Endodermal cell (in vitro differentiated cells): ENCODE measurements at places on chromosomes 7 and 10.
A peak's percentile ranks its signal among the peaks of the same experiment; 100 is the strongest.

DNA sequence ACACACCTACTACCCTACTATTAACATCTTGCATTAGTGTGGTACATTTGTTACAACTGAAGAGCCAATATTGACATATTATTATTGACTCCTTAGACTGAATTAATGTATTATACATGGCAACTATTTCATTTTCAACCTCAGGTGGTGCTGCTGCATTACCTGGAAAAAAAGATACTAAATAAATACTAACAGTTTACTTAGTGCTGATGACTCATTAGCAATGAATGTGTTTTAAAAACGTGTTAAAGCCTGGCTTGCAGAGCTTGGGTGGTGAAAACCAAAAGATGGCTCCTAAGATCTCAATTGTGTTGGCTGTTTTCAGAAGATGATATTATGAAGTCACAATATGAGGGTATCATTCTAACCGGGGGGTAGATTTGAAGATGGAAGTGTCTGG, 34.8 kb downstream of the CFAP43 start:
- H3K27me3 ChIP-seq = no peaks in the 10 kb centered on the region
- H3K4me3 ChIP-seq = no peak overlapping the region
- no peaks in the 10 kb centered on the region for H3K36me3 ChIP-seq
- H3K27ac ChIP-seq = no peak overlapping the region

DNA sequence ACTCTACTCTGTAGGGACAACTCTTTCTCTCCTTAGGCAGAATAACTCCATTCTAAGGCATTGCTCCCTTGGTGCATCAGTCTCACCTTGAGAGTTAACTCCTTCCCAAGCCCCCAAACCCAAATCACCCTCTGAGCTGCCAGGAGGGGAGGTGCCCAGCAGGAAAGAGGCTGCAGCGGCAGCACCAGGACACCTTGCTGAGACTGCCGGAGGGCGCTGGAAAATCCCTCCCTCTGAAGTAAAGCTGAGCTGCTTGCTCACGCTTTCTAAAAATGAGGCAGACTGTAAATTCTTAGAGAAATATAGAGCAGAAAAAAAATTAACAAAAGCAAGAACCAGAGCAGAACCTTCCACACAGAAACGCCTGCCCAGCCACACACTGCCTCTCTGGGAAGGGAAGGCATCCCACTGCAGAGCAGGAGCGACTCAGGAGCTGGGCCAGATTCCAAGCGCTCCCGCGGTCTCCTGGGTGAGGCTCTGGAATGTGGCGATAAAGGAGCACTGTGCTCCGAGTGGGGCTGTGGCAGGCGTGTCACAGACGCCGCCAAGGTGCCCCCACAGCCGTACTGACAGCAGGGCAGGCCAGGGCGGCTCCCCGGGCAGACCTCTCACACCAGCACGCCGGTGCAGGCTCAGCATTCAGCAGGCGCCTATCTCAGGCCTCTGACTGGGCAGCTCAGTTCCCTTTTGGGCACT, 202.1 kb downstream of the TNS3 start:
- H3K4me3 ChIP-seq = no peak overlapping the region
- H3K4me1 ChIP-seq = peaks cover 12% of the 10 kb centered on the region

DNA sequence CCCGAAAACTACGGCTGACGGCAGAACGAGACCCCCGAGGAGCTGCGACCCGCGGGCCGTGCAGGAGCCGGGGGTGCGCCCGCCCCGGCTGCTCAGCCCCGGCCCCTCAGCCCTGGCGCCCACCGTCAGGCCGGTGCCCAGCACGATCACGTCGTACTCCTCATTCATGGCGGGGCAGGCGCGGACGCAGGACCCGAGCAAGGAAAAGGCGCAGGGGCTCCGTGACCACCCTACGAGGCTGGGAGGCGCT, 218 bp downstream of the GDI2 start:
- H3K36me3 ChIP-seq = peaks cover under 1% of the 10 kb centered on the region
- DNase-seq = no peak
- no peaks in the 10 kb centered on the region for H3K27me3 ChIP-seq
- peak overlapping the region; percentile 100 for H3K4me3 ChIP-seq

DNA sequence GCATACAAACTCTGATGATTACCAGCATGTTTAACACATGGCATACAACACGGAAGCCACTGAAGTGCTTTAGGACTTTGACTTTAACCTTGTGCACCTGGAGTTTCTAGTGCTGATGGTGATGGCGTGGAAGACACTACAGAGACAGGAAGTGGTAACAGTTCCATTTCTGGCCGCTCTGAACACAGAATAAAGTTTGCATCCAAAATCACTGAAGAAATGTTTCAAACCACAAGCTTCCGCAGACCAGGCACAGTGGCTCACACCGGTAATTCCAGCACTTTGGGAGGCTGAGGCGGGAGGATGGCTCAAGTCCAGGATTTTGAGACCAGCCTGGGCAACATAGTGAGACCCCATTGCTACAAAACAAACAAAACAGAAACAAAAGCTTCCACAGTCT, 40.3 kb upstream of the TNPO3 start:
- H3K27me3 ChIP-seq = no peaks in the 10 kb centered on the region
- no peak overlapping the region for H3K4me3 ChIP-seq
- no peak for DNase-seq
- no peaks in the 10 kb centered on the region for H3K36me3 ChIP-seq

DNA sequence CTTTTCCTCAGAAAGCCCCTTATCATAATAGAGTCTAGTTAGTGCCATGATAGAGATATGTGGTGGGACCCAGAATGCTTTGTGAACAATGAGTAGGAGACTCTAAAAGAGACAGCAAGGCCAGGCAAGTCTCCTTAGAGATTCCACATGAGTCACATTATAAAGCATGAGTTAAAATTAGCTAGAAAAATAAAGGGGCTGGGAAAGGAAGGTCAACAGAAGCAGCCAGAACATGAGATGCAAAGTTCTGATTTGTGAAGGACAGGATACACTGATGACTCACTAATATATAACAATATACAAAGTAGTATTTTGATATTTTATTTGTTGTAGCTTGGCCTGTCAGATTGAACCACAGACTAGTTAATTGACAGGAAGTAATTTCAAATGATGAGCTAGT, 25.3 kb upstream of the SNX13 start:
- no peak overlapping the region for H3K4me3 ChIP-seq
- DNase-seq = no peak
- no peaks in the 10 kb centered on the region for H3K36me3 ChIP-seq
- H3K27ac ChIP-seq = no peak overlapping the region

DNA sequence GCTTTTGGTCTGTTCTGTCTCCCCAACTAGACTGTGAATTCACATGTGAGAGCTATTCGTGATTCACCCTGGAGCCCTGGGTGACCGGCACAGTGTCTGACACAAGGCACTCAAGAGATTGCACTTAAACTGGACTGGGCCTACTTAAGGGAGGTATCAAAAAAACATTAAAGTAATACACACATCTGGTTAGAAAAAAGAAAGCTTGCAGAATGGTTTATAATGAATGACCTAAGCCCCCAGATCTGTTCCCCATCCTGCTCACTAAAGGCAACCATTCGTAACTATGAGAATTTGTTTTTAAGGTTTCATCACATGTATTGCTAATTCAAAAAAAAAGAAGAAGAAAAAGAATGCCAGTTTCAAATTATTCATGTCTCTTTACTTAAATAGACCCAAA, 74.5 kb downstream of the DGKI start:
- no peak for DNase-seq
- no peaks in the 10 kb centered on the region for H3K27me3 ChIP-seq
- no peak overlapping the region for H3K27ac ChIP-seq

- no peaks in the 10 kb centered on the region for H3K4me1 ChIP-seq
- no peak overlapping the region for H3K27ac ChIP-seq
- no peaks in the 10 kb centered on the region for H3K36me3 ChIP-seq
- H3K4me3 ChIP-seq = no peak overlapping the region
Measured at GRCh38 chr10:61994405-61995219, 93.1 kb downstream of the ARID5B start.

DNA sequence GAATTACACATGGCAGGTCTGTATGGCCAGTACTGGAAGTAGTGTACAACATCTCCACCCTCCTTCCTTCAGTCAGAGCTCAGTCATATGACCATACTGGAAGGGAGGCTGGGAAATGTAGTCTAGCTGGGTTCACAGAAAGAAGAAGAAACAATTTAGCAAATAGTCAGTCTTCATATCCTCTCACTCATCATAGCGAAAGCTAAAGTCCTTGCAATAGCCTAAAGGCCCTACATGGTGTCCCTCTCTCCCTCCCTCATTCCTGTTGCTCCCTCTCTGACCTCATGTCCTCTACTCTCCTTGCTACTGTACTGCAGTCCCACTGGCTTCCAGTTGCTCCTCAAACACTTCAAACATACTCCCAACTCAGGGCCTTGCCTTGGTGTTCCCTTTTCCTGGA, 4.3 kb upstream of the CALU start:
- no peak overlapping the region for H3K4me3 ChIP-seq
- DNase-seq = no peak
- H3K36me3 ChIP-seq = no peaks in the 10 kb centered on the region
- H3K4me1 ChIP-seq = peaks cover 4% of the 10 kb centered on the region
- H3K27ac ChIP-seq = no peak overlapping the region

GRCh38 chr7:6636741-6637543, at the start of gene ZNF316:
ZNF316 (plus strand) TSS chr7:6637318; CDS start chr7:6642410, 5,092 bp downstream.
- no peaks in the 10 kb centered on the region for H3K4me1 ChIP-seq
- H3K36me3 ChIP-seq = no peaks in the 10 kb centered on the region
- no peak within 1 kb of the TSS for H3K27ac ChIP-seq
- no peaks in the 10 kb centered on the region for H3K27me3 ChIP-seq
- DNase-seq = no peak

DNA sequence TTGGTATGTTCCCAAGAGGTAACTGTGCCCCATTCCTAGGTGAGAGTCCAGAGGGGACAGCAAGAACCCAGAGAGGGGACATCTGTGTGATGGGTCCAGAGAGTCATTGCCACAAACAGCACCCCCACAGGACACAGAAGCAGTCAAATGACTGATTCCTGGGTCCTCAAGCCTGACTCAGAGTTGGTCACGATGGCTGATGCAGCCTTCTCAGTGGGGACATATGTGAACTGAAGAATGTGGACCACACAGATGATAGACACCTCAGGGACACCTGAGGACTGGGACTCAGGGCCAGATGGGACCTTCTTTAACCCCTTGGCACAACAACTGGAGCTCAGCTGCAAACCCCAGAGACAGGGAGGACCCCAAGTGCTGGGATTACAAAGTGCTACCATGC, 96.5 kb downstream of the STRA8 start:
- no peak for DNase-seq
- H3K4me1 ChIP-seq = no peaks in the 10 kb centered on the region
- H3K27ac ChIP-seq = no peak overlapping the region
- H3K4me3 ChIP-seq = no peak overlapping the region
- no peaks in the 10 kb centered on the region for H3K36me3 ChIP-seq

GRCh38 chr7:121874298-121874697, 1.3 kb downstream of the PTPRZ1 start:
- H3K27me3 ChIP-seq = peaks cover 55% of the 10 kb centered on the region
- H3K4me1 ChIP-seq = no peaks in the 10 kb centered on the region
- DNase-seq = no peak
- no peaks in the 10 kb centered on the region for H3K36me3 ChIP-seq
- peak overlapping the region; percentile 92 for H3K4me3 ChIP-seq
- no peak overlapping the region for H3K27ac ChIP-seq

- no peak overlapping the region for H3K27ac ChIP-seq
- no peaks in the 10 kb centered on the region for H3K4me1 ChIP-seq
- no peak for DNase-seq
- no peaks in the 10 kb centered on the region for H3K27me3 ChIP-seq
- no peaks in the 10 kb centered on the region for H3K36me3 ChIP-seq
- no peak overlapping the region for H3K4me3 ChIP-seq
Measured at GRCh38 chr7:158539711-158540146, 47.9 kb downstream of the PTPRN2 start.
